ENCODE measurements at places on chromosomes 5 and 9. TPM values are rescaled to one million over a fixed set of nuclear protein-coding genes. Genes with fewer than 3 reads are reported as not detected.

GRCh38 chr5:14582797-14583137, 1.2 kb downstream of the OTULINL start:
- DNase-seq = no peak

Gene CCDC171
- 2.6 TPM for total RNA-seq

- peak; percentile 93 for DNase-seq
Observed at GRCh38 chr9:34651876-34652601, at the start of gene IL11RA. TSS of gene IL11RA (plus strand) at chr9:34652185. CDS start at chr9:34655218, 3,033 bp downstream.

Gene SV2C
- not detected for total RNA-seq

- DNase-seq = no peak
Observed at GRCh38 chr9:72292256-72292682, 72.7 kb downstream of the ZFAND5 start.

GRCh38 chr5:64451551-64451950, 54.3 kb upstream of the RGS7BP start:
- no peak for DNase-seq

Gene RMND5B
- total RNA-seq = 29.9 TPM

- DNase-seq = no peak
Observed at GRCh38 chr5:172642486-172642885, 1.4 kb downstream of the NEURL1B start.

GRCh38 chr5:34490506-34491250, 165.4 kb upstream of the RAI14 start:
- no peak for DNase-seq

DNA sequence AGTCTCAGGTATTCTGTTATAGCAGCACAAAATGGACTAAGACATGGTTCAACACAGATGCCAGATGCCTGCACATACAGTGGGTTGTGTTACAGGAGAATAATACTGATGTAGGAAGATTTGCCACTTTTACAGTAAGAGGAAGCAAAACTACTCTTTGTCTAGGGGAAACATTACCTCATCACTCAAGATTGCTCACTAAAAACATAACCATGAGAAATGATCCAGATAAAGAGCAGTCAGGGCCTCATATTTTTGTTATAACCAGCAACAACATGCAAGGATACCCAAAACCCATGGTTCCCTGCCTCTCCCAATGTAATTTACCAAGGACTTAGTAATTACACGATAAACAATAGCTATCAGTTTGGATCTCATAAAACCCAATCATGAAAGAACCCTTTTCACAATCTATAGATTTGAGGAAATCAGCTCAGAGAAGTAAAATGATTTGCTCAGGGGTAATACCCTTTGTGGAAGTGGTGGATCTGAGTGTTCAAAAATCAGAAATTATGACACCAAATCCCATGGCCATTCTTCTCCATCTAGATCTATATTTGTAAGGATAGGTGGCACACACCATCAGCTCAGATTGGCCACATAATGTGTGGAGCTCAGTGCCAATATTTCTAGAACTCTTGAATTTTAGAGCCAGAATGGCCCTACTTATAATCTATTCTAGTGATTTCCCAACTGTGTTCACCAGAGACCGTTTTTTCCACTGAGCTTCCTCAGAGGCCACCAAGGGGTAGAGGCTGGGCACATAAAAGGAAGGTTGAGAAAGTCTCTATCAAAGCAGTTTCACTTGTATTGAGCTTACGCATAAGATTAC, 27.8 kb downstream of the DPYSL3 start:
- no peak for DNase-seq

DNA sequence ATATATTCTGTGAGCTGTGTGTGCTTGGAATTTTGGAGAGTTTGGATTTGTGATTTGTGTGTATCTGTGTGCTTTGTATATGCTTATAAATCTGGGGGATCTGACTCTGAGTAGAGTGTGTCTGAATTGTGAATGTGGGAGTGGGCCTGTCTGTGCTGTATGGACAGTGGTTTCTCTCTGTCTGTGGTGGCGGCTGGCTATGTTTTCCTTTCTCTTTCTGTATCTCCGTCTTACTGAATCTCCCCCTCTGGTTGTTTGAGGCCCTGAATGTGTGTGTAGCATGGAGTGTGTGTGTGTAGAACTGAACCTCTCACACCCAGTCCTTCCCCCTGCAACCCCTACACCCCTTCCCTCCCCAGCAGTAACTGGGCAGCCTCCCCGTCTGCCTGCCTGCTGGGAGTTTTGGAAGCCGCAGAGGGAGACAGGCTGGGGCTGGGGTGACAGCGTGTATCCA, 4.7 kb downstream of the CXXC5 start:
- DNase-seq = no peak

Gene PCDHGB2
- 4.7 TPM for total RNA-seq

DNA sequence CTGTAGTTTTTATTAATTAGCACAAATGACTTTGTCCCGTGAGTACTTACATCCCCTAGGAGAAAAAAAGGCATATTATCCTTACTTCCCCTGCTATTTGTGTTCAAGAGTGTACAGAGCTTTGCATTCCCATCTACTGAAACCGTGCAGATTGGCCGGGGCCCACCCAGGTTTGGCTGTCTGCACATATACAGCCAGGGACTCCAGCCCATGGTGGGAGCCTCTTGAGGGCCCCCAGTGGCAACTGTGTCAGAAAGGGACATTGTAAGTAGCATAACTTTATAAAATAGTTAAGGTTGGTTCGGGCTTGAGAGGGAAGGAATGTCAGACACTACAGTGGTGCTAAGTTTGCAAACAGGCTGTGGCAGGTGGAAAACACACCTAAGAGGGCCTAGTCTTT, 24.7 kb downstream of the PHF2 start:
- peak; percentile 67 for DNase-seq

Gene FOXD4L4
- 0.28 TPM for total RNA-seq

Gene FAM120A
- 94.8 TPM for total RNA-seq

DNA sequence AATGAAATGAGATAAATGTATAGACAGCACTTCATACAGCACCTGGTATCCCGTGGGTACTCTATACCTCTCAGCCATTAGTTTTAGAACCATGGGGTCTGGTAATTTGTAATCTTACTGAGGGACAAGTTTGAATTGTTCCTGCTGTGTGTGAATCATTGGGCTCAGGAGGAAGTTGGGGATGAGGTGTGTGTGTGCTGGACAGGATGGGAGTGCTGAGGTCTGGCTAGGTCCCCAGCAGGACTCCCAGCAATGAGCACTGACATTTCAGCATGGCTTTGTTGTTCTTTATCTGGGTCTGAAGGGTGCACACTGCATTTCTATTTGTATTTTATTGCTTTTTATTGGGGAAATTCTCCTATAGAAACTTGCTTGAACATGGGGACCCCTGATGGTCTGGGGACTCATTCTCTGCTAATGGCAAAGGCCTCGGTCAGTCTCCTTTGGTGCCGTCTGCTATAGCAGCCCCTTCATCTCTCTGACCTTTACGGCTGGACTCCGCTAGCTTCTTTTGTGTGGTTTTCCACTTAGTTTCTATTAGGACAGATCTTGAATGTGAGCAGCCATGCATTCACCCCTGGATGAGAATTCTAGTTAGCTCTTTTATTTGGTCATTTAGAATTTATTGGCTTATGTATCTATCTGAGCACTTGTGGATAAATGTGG, 98.1 kb downstream of the SREK1 start:
- DNase-seq = no peak

GRCh38 chr9:118444403-118444802, 740.2 kb downstream of the TLR4 start:
- DNase-seq = no peak

Gene LECT2
- not detected for total RNA-seq

DNA sequence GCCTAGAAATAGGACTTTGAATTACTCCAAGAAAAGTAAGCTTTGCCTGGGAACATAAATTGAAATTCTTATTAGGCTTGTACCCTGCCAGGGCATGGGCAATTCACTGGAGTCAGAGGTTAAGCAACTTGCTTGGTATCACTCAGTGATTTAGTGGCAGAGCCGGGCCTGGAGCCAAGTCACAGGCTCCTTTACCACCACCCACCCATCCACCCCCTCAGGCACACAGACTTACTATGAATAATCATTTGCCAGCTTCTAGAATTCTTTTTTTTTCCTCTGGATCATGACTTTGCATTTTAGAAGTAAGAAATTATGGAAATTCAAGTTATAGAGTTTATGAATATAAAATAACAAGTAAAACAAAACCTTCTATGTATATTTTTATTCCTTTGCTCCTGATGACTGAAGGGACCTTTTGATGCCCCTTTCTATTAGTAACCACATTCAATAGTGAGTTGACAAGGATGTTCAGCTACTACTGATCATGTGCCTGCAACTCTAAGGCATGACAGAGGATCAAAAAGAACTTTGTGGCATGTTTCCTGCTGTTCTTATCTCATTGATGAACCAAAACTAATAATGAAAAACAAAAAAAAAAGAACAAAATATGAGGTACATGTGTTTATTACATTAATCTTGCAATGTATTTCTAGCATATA, 614.7 kb downstream of the TLR4 start:
- no peak for DNase-seq

DNA sequence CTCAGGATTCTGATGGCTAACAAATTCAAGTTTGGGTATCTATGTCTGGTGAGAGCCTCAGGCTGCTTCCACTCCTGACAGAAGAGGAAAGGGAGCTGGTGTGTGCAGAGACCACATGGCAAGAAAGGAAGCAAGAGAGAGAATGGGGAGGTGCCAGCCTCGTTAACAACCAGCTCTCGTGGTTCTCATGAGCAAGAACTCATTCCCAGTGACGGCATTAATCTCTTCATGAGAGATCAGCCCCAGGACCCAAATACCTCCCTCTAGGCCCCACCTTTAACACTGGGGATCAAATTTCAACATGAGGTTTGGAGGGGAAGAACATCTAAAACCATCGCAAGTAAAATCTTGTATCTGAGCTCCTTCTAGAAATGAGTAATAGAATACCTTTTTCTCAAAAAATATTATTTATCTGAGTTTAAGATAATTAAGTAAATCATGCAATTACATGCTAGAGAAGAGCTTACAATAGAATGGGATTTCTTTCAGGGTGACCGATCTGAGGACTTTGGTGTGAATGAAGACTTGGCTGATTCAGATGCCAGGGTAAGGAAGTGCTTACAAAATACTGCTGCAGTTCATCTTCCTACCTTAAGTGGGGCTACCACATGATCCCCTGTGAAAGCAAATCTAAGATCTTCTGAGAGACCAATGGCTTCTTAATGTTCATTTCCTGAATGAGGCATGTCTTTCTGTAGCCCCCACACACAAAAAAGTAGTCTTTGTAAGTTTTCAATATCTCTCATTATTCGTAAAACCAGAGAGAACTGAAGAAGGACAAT, 11.5 kb downstream of the ANXA1 start:
- no peak for DNase-seq

DNA sequence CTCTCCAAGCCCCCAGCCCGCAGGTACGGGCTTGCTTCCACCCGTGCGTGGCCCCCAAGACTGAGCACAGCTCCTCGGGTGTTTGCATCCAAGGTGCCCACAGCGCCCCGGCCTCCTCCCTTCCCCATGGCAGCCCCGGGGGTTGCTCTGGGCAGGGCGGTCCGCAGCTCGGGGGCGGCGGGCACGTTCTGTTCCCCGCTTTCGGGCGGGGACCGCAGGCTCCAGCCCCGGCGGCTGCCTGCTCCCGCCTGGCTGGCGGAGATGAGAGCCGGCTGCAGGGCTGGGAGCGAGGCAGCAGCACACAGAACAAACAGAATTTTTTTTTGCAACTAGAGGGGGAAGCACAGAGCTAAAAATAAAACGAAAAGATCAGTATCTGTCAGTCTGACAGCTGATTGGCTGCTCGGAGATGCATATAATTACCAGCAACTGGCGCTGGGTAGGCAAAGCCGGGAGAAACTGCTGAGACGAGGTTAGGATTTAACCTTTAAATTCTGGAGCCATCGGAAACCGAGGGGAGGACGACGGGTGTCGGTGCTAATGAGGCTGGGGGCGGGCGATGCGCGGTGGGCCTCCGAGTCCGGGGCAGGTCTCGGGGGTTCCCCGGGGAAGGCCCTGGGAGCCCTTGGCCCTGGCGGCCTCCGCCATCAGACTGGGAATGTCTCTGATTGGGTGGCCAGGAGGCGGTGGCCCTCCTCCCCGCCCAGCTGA, 142.7 kb upstream of the IER5L start:
- peak; percentile 87 for DNase-seq

Gene PCDHGA11
- total RNA-seq = 4.8 TPM

DNA sequence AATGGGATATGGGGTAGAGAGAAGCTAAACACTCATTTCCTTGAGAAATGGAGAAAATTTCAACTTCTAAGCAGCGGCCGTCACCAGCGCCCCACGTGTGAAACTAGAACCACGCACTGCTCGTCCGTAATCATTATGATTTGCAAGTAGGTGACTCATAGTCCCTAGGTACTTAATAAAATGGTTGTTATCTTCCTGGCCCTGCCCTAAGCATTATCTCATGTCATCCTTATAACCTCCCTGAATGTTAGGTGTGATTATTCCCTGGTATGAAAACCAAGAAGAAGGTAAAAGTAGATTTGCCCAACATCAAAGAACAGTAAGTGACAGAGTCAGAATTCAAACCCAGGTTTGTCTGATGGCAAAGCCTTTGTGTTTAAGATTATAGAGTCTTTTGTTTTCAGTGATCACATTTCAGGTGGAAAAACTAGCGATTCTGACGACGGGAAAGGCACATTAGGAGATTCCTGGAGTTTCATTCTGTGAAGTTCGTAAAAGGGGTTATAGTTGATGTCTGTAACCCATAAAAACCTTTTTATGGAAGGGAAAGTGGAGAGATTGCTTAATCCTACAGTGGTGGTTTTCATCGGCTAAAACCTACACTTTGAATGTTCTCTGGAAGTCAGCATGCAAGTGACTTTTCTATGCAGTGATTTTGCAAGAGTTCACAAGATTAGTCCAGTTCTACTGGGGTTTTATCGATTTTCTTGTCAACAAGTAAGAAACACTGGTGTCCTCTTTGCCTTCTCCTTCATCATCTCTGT, 202.9 kb upstream of the WWC1 start:
- no peak for DNase-seq

Gene NTNG2
- 3.4 TPM for total RNA-seq

DNA sequence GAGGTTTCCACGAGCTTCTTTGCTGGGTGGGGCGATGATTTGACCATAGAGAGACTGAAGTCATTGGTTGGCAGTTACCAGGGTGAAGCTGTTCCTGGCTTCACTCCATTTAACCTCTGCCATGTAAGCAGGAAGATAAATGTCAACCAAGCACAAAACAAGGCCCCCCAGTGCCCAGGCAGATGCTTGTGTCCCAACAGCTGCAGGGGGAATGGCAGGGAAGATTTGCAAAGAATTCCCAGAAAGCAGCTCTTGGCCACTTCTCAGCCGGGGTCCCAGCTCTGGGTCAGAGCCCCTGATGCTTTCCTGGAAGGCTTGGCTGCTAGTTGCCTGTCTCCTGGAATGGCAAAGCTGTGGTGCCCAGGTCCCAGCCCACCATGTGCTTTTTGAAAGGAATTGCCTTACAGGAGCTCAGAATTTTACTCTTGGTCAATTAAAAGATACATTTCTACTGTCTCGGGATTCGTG, 383.4 kb downstream of the ENC1 start:
- no peak for DNase-seq

DNA sequence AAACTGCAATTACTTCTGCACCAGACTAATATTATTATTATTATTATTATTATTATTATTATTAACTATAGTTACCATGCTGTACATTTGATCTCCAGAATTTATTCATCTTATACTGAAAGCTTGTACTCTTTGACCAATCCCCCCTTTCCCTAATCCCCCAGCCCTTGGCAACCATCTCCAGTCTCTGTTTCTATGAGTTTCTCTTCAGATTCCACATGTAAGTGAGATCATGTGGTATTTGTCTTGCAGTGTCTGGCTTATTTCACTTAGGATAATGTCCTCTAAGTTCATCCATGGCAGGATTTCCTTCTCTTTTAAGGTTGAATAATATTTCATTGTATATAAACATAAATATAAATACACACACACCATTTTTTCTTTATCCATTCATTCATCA, 287.0 kb upstream of the DAB2 start:
- no peak for DNase-seq
